ENCODE measurements at places on chromosomes 7 and 10.
A peak's percentile ranks its signal among the peaks of the same experiment; 100 is the strongest.

- peak; percentile 75 for DNase-seq
Observed at GRCh38 chr10:36725581-36726520, 399.5 kb upstream of the ANKRD30A start.

DNA sequence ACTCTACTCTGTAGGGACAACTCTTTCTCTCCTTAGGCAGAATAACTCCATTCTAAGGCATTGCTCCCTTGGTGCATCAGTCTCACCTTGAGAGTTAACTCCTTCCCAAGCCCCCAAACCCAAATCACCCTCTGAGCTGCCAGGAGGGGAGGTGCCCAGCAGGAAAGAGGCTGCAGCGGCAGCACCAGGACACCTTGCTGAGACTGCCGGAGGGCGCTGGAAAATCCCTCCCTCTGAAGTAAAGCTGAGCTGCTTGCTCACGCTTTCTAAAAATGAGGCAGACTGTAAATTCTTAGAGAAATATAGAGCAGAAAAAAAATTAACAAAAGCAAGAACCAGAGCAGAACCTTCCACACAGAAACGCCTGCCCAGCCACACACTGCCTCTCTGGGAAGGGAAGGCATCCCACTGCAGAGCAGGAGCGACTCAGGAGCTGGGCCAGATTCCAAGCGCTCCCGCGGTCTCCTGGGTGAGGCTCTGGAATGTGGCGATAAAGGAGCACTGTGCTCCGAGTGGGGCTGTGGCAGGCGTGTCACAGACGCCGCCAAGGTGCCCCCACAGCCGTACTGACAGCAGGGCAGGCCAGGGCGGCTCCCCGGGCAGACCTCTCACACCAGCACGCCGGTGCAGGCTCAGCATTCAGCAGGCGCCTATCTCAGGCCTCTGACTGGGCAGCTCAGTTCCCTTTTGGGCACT, 202.1 kb downstream of the TNS3 start:
- peak; percentile 67 for DNase-seq

DNA sequence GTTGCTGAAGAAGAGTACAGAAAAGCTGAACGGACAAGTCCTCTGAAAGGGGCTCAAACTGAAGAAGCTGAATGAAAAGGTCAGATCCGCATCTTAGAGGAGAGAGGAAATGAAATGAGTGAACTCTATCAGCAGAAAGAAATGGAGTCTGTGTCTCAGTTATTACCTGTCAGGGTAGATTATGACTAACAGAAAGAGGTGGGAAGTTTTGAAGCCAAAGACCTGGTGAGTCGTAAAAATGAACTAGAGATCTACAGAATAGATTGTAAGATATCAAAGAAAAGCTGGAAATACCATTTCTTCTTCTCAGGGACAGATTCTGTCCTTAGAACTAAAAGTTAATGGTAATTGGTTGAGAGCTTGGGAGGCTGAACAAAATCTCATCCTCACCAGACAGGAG, 11.1 kb upstream of the MBL2 start:
- no peak for DNase-seq

- no peak for DNase-seq
Observed at GRCh38 chr10:87918254-87918859, 54.9 kb downstream of the PTEN start.

GRCh38 chr7:29453021-29453420, 110.6 kb upstream of the PRR15 start:
- DNase-seq = no peak
